ENCODE measurements at places on chromosomes 5 and 9.

GRCh38 chr9:32426278-32426939 is 42.0 kb downstream of the ACO1 start:
- no peaks in the 10 kb centered on the region for H3K4me1 ChIP-seq
- no peaks in the 10 kb centered on the region for H3K27me3 ChIP-seq

DNA sequence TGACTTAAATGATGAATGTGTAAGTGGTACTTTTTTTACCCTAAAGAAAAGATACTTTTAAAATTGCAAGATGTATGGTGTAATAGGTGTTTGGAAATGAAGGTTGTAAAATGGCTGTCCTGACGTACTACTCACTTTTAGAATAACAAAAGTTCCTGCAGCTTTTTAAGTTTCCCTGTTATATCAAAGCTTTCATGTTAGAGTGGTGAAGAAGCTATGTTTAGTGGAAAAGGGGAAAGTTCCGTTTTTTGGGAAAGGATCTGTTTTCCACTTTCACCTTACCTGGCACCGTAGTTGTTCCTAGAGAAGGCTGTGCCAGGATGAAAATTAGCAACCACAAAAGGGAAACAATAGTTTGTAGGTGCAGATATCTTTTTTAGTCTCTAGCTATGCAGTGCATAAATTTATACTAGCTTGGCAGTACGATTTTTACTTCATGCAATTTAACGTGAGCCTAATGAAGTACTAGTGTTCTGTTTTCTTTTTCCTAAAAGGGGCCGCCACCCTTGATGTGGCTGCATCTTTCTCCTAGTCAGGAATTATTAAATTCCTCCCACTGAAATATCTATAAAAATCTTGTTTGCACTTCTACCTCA is 1.3 kb downstream of the TNPO1 start:
- H3K36me3 ChIP-seq = peaks cover 8% of the 10 kb centered on the region
- no peaks in the 10 kb centered on the region for H3K27me3 ChIP-seq
- peak overlapping the region; percentile 97 for H3K27ac ChIP-seq
- peaks cover 29% of the 10 kb centered on the region for H3K4me1 ChIP-seq
- DNase-seq = no peak

GRCh38 chr5:61330341-61330844 is 1.7 kb upstream of the ZSWIM6 start:
- H3K27ac ChIP-seq = peak overlapping the region; percentile 85
- no peak for DNase-seq
- peaks cover 13% of the 10 kb centered on the region for H3K27me3 ChIP-seq
- peak overlapping the region; percentile 94 for H3K4me3 ChIP-seq
- peaks cover 31% of the 10 kb centered on the region for H3K4me1 ChIP-seq
- H3K36me3 ChIP-seq = peaks cover 3% of the 10 kb centered on the region

GRCh38 chr5:111472579-111472978 is 39.8 kb downstream of the STARD4 start:
- no peak overlapping the region for H3K4me3 ChIP-seq
- DNase-seq = no peak
- no peaks in the 10 kb centered on the region for H3K4me1 ChIP-seq
- H3K27ac ChIP-seq = no peak overlapping the region
- no peaks in the 10 kb centered on the region for H3K27me3 ChIP-seq
- H3K36me3 ChIP-seq = no peaks in the 10 kb centered on the region

GRCh38 chr5:179765400-179765799 is 28.4 kb upstream of the LTC4S start:
- no peak for DNase-seq
- H3K36me3 ChIP-seq = peaks cover 12% of the 10 kb centered on the region
- no peak overlapping the region for H3K4me3 ChIP-seq
- peaks cover 28% of the 10 kb centered on the region for H3K4me1 ChIP-seq
- H3K27me3 ChIP-seq = no peaks in the 10 kb centered on the region

DNA sequence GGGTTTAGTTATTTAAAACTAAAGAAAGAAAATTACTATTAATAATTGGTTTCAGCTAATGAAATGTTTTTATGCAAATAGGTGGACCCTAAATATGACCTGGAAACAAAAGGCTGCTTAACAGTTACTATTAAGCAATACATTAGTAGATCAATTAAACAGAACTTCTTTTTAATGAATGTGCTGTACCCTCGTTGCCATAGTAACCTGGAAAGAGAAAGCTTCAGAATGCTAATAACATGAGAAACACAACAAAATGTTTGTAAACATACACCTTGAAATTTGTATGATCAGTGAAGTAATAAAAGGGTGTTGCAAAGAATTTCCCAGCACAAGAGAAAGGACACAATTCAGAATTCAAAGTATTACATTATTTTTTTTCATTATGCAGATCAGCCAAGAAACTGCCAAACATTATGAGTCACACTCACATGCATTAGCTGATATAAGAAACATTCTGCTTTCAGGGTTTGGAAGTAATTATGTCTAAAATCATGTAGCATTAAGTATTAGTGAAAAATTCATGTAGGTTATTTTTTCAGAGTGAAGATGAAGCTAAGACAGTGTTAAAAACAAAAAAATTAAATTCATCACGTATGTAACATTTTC is 348.3 kb downstream of the ISL1 start:
- no peak overlapping the region for H3K4me3 ChIP-seq
- H3K27ac ChIP-seq = no peak overlapping the region
- no peak for DNase-seq
- H3K27me3 ChIP-seq = no peaks in the 10 kb centered on the region
- no peaks in the 10 kb centered on the region for H3K4me1 ChIP-seq
- H3K36me3 ChIP-seq = no peaks in the 10 kb centered on the region

DNA sequence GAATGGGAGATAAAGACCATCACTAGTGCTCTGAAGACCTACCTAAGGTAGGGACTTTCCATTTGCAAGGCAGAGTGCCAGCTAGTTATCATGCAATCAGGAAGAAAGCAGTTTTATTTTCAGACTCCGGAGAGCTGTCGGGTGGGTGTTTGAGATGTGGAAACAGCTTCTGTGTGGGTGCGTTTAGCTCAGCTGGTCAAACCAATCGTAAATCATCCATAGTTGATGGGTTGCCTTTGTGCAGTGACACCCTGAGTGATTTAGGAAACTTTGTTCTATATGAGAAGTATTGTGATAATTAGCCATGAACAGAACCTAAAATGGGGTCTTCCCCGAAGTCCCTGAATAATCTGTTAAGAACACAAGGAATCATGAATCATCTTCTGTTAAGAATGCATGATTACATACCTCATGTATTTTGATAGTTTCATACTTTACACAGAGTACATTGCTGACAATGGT is 284.3 kb downstream of the ARHGAP26 start:
- peak overlapping the region; percentile 55 for H3K27ac ChIP-seq
- peaks cover 29% of the 10 kb centered on the region for H3K4me1 ChIP-seq
- H3K36me3 ChIP-seq = peaks cover 6% of the 10 kb centered on the region
- peak overlapping the region; percentile 7 for H3K4me3 ChIP-seq
- H3K27me3 ChIP-seq = no peaks in the 10 kb centered on the region

DNA sequence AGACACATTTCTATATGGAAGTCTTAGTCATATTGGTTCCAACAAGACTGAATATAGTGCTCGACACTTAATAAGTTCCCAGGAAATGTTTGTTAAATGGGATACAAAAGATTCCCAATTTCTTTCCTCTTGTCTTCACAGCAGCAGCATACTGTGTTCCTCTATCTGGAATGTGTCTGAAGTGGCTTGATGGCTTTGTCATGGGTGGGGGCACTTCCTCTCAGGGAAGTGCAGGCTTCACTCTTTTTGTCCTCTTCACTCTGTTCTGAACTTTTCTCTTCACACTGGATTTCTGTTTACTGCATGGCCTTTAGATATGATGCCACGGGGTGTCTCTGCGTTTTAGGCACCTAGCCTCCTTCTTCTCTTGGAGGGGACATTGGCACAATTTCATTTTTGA is 127.7 kb upstream of the C9orf72 start:
- H3K4me1 ChIP-seq = peaks cover 21% of the 10 kb centered on the region
- no peaks in the 10 kb centered on the region for H3K36me3 ChIP-seq
- no peaks in the 10 kb centered on the region for H3K27me3 ChIP-seq
- H3K4me3 ChIP-seq = no peak overlapping the region

- no peaks in the 10 kb centered on the region for H3K27me3 ChIP-seq
- H3K4me3 ChIP-seq = no peak overlapping the region
- no peak for DNase-seq
- H3K27ac ChIP-seq = no peak overlapping the region
- peaks cover 17% of the 10 kb centered on the region for H3K4me1 ChIP-seq
These were observed 29.1 kb downstream of the F2RL2 start for GRCh38 chr5:76594107-76594506.

- H3K4me1 ChIP-seq = no peaks in the 10 kb centered on the region
- H3K36me3 ChIP-seq = no peaks in the 10 kb centered on the region
- no peak for DNase-seq
These were observed 14.0 kb downstream of the ACTBL2 start for GRCh38 chr5:57468481-57469163.

DNA sequence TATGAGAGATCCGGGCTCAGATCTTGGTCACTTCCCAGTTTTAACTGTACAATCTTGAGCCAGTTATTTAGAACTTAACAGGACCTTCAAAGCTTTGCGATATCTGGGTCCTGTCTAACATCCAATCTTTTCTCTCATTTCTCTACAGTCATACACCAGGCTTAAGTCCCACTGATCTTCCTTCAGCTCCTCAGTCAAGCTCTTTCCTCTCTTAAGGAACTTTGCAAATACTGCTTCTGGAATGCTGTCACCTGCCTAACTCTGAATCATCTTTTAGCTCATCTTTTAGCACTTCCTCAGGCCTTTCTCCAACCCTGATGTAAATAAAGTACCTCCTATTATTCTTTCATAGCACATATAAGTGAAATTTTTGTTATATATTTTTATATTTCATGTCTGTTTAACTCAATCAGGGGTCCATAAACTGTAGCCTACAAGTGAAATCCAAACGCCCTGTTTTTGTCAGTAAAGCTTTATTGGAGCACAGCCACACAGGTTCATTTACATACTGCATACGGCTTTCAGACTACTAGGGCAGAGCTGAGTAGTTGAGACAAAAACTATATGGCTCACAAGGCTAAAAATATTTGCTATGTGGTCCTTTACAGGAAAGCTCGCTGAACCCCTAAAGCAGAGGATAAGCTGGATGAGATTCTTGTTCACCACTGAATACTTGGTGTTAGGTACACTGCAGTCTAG is 63.5 kb downstream of the MEF2C start:
- no peak for DNase-seq
- no peak overlapping the region for H3K4me3 ChIP-seq
- no peaks in the 10 kb centered on the region for H3K36me3 ChIP-seq

- peaks cover under 1% of the 10 kb centered on the region for H3K27me3 ChIP-seq
- no peaks in the 10 kb centered on the region for H3K36me3 ChIP-seq
- DNase-seq = no peak
- H3K4me3 ChIP-seq = no peak overlapping the region
- no peaks in the 10 kb centered on the region for H3K4me1 ChIP-seq
These were observed 73.6 kb downstream of the ADRB2 start for GRCh38 chr5:148899993-148900392.

DNA sequence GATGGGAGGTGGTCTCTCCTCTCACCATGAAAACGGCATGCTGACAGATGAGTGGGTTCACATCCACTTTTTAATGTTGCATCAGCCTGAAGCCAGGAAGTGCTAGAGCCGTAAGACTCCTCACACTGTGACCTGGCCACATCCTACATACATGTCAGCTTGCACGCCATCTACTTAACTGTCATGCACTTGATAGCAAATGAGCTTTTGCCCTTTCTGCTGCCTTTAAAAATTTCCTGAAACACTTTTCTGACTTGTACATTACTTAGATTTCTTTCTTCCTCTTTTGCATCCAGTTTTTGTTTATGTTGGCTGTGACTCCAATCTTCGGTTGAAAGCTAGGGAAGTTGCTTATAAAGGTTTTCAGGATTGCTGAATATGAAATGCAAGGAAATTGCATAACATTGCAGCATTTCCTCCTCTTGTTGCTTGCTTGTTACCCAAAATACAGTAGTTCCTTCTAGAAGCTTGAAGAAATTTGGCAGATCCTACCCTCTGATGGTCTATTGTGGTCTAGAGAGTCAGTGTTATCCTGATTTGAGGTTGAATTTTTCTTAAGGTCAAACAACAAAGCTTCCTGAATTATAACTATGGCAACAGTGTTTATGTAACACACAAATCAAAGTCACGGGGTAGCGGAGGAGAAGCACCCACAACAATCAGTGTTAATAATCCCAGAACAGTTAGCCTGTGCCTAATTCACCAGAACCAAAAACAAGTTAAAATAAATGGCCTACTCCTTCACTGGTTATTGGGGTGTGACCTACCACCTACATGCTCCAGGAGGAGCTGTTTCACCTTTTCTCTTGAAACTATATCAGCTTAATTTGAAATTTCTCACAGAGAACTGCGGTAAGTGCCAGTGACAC is 232.5 kb downstream of the ARHGAP26 start:
- H3K27me3 ChIP-seq = no peaks in the 10 kb centered on the region
- DNase-seq = no peak
- no peak overlapping the region for H3K4me3 ChIP-seq
- peaks cover 18% of the 10 kb centered on the region for H3K4me1 ChIP-seq
- peaks cover 4% of the 10 kb centered on the region for H3K36me3 ChIP-seq
